ENCODE measurements at places on chromosomes 5 and 9.
A peak's percentile ranks its signal among the peaks of the same experiment; 100 is the strongest.

GRCh38 chr5:93163010-93163663 is 417.9 kb downstream of the NR2F1-AS1 start:
- peak; percentile 81 for DNase-seq

GRCh38 chr5:119171686-119172085 is 100.8 kb downstream of the DMXL1 start:
- DNase-seq = no peak

GRCh38 chr5:1436681-1437080 is 8.6 kb downstream of the SLC6A3 start:
- DNase-seq = no peak

DNA sequence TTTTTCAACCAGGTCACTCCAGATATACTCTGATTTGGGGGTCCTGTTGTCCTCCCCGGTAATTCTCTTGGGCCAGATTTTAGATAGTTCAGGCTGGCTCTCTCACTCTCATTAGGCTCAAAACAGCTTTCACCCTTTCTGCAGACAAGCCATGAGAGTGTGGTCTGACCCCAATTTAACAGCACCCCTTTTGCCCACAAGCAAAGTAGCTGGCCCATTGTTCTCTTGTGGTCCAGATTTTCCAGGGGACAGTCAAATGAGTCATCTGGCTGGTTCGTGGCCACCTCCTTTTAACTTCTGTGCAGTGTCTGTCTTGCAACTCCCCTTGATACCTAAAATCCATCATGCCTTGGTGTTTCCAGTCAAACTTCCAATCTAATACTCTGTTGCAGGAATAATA is 16.5 kb downstream of the BHMT2 start:
- DNase-seq = no peak

DNA sequence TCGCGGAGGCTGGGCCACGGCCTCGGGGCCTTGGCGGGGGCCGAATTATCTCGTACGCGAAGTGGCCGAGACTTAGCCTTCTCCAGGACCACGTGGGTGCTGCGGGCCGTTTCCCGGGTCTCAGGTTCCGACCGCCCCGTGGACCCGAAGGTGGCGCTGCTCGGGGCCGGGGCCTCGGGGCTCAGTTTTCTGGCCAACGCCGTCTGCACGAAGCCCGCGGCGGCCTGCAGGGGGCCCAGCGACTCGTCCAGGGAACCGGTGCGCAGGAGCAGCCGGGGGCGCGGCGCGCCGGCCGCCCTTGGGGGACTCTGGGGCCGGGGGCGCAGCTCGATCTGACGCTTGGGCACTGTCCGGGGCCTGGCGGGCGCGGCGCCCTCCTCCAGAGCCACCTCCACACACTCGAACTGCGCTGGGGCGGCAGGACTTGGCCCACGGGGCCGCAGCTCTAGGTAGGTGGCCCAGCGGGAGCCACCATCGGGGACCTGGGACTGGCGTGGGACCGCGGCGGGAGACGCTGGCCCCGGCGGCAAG is 716 bp downstream of the PROB1 start:
- no peak for DNase-seq

DNA sequence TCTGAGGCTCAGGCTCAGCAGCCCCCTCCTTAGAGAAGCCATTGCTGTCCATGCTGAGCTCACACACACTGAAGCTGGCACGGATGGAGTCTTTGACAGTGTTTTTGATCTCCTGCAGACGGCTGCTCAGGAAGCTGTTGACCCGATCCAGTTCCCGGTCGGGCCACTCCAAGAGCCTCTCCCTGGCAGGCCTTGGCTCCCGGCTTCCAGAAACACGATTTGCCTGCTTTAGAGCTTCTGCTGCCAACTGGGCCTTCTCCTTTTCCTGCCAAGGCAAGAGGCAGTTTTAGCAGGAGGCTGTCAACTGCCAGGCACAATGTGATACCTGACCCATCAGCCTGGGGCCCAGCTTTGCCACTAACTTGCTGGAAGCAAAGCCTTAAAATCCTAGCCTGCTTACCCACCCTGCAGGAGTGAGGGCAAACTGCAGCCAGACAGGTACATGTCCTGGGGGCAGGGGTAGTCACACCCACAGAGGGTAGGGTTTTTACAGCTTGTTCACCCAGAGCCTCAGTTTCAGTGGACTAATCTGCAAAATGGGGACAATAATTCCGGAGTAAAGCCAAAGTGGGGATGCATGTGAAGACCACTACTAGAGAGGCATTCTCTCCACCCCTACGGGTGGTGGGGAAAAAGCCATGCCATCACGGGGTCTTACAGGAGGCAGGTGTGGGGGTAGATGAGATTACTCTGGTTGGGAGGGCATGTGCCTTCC is 8.3 kb upstream of the DDX41 start:
- DNase-seq = no peak

DNA sequence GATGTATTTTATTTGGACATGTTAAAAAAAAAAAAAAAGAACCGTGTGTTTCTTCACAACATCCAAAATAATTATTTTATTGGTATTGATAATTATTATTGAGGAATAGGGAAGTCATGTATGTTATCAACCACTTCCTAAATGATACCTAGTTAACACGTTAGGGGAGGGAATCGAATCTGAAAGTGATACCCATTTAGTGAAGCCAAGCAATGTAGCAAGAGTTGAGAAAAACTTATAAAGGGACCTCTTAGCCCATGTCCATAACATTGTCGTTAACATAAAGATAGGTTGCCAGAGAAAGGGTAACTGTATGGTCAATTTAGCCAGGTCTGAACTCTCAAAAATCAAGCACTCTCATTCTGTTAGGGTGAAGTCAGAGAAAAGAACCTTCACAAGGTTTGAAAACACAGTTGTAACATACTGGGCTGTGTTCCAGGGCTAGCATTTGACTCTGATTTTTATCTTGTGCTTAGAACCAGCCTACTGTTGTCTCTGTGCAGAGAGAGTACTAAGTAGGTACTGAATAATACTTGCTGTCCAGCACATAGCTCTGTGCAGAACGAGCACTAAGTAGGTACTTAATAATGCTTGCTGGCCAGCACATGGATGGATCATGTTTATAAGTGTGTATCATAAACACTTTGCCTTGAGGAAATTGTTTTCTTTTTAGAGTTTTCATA is 60.4 kb downstream of the GHR start:
- no peak for DNase-seq

GRCh38 chr9:129781981-129782380 is 21.0 kb upstream of the TOR1B start:
- DNase-seq = no peak

GRCh38 chr5:71529682-71530081 is 57.5 kb upstream of the MCCC2 start:
- no peak for DNase-seq

DNA sequence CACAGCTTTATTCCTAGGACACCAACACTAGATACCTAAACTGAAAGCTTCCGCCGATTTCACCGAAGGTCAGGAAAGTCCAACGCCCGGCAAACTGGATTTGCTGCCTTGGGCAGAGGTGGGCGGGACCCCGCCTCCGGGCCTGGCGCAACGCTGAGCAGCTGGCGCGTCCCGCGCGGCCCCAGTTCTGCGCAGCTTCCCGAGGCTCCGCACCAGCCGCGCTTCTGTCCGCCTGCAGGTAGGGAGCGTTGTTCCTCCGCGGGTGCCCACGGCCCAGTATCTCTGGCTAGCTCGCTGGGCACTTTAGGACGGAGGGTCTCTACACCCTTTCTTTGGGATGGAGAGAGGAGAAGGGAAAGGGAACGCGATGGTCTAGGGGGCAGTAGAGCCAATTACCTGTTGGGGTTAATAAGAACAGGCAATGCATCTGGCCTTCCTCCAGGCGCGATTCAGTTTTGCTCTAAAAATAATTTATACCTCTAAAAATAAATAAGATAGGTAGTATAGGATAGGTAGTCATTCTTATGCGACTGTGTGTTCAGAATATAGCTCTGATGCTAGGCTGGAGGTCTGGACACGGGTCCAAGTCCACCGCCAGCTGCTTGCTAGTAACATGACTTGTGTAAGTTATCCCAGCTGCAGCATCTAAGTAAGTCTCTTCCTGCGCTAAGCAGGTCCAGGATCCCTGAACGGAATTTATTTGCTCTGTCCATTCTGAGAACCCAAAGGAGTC is at the start of gene CD274:
TSS of gene CD274 (plus strand) at position 184 of the 733 bp plus-strand sequence. CDS start 5,572 bp downstream, outside the sequence.
- peak; percentile 76 for DNase-seq

DNA sequence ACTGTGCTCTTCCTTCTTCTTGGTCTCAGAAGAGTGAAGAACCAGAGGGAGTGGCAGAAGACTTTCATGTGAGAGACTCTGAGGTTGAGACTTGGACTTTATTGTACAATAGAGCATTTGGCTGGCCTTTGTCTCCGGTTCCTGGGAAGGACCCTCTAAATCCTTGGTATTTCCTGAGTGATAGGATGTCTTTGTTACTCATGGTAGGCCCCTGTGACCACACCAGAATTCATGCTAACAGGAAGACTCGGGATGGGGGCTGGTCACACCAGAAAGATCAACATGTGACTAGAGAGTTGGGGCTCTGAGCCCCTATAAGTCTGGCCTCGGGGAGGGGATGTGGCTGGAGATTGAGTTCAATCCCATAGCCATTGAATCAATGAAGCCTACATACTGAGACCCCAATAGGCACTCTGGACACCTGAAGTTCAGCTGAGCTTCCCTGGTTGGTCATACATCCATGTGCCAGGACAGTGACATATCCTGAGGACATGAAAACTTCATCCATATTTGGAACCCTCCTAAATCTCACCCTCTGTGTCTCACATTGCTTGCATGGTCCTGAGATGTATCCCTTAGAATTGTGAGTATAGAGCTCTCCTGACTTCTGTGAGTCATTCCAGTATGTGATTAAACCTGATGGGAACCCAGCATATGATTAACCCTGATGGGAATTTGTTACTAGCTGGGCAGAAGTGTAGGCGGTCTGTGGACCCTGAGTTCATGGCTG is 201.7 kb downstream of the GADD45G start:
- DNase-seq = no peak

GRCh38 chr9:97386265-97386633 is 25.6 kb upstream of the TDRD7 start:
- DNase-seq = no peak

- DNase-seq = no peak
Observed at GRCh38 chr5:68673106-68673822, 420.6 kb upstream of the SLC30A5 start.

DNA sequence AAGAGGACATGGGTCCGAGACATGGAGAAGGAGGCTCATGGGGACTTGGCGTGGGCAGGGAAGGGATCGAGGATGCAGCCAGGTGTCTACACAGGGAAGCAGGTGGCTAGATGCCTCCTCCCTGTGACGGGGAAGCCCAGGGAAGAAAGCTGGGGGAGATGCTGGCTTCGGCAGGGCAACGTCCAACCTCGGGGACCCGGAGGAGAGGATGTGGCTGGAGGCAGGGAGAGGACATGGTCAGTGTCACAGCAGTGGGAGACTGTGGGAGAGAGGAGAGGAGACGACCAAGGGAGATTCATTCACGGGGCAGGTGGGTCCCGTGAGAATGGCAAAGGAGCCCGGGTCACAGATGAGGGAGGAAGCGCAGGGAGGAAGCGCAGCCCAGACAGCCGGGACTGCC is 73.2 kb upstream of the PHYKPL start:
- no peak for DNase-seq

DNA sequence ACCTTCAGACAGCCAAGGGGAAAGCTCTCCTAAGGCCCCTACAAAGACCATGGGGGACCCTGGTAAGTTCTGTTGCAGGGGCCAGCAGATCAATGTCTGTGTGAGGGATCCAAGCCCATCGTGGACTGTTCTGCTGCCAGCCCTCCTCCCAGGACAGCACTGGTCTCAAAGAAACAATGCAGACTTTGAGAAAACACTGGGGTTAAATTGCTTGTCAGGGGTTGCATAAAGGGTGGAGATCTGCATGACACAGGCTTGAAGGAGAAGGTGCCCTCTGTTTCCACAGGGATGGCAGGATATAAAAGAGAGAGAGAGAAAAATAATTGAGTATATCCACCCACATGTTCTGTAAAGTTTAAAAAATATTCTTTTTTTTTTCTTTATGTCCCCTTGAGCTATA is 157.6 kb upstream of the TBC1D2 start:
- no peak for DNase-seq

DNA sequence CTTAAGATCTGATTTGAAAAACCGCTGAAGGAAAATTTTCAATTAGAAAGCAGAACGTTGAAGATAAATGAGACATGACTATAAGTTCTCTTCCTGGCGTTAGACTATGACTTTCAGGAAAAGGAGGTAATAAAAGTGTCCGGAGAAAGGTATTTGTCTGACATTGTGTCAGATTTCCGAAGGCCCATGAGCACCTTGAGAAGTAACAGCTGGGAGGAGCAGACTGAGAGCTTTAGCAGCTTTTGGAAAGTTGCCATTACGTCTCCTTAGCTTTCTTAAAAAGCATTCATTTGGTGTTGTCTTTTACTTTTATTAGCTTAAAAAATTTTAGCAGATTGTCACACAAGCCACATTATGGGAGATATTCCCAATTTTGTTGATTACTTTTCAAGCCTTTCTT is 363.5 kb downstream of the NDUFS4 start:
- no peak for DNase-seq

DNA sequence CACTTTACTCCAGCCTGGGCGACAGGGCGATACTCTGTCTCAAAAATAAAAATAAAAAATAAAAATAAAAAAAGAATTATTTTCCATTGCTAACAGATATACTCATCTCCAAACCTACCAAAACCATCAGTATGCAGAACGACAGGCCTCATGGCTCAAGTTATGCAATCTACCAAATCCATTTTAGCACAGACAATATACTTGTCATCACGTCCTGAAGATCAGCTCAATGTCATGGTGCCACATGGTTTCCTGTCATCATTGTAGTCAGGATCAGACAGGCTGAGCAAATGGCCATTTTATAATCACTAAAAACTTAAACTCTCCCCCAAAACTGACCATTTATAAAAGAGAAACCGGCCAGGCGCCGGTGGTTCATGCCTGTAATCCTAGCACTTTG is 69.1 kb downstream of the HABP4 start:
- DNase-seq = no peak

DNA sequence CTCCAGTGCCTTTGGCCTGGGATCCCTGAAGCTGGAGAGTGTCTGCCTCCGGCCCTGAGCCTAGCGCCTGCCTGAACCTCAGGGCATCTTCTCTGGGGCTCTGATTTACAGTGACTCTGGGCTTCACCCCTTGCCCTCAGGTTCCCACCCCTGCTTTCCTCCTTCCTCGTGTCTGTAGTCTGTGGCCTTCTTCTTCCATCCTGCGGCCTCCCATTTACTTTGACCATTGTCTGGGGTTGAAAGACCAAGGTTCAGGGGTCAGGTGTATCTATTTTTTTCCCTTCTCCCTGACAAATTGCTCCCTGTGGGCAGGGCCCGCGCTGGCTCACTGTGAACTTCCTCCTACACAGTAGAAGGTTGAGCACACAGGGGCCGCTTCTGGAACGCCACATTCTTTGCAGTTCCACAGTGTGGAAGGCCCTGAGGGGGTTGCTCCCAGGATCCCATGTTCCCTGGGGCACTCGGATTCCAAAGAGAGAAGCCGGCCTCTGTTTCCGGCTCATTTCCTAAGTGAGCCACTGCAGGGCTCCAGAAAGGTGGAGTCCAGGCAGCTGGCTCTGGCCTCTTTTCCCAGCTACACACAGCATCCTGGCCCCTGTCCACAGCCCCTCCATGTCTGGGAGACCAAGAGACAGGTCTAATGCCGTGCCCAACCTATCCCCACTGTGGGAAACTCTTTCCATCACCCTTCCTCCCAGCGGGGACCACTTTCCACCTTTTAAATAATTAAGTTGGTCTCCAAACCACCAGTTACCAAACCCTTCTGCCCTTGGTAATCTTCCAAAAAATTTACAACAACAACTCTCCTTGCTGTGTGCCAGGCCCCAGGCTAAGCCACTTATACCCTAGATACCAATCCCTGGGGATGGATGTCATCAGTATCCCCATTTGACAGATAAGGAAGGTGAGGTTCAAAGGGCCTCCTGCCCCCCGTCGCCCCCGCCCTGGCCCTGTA is 140.3 kb upstream of the IER5L start:
- DNase-seq = no peak

- no peak for DNase-seq
Observed at GRCh38 chr5:878125-878524, 14.5 kb downstream of the BRD9 start.

Measured in skeletal muscle cell (primary cell).